ENCODE measurements at places on chromosomes 11 and 22.
A peak's percentile ranks its signal among the peaks of the same experiment; 100 is the strongest.

GRCh38 chr11:18522388-18522787 lies 4.4 kb downstream of the TSG101 start:
- DNase-seq = no peak

DNA sequence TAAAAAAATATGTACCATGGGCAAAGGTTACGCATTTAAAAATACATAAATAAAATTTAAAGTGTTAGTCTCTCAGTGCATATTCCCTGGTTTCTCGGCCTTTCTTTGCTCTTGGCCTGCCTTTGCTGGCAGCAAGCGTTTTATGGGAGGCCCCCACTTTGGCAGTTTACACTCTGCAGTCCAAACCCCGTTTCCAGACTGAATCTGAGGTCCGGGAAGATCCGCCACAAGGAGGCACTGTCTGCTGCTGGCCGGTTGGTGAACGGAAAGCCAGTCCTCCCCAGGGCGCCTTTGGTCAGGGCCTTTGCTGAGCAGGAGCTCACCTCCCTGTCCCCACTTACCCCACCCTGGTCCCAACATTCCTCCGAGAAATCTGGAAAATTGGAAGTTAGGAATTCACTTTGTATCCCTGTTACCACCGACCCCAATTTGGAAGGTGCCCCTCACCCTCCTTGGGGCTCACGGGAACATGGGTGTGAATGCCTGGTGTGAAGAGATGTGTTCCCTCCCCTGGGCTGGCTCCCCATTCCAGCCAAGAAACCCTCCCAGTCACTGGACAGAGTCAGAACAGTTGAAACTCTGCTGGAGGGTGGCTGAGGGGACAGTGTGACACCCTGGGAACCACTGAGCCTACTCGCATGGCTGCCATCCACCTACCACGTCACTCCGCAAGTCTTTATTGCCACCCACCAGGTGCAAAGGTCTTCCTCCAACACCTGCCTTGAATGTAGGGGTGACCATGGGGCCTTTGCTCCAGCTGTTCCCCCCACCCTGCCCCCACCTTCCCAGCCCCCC lies 9.4 kb upstream of the SF1 start:
- DNase-seq = peak; percentile 37

GRCh38 chr22:19349778-19350475 lies 58.4 kb upstream of the CLTCL1 start:
- DNase-seq = no peak

DNA sequence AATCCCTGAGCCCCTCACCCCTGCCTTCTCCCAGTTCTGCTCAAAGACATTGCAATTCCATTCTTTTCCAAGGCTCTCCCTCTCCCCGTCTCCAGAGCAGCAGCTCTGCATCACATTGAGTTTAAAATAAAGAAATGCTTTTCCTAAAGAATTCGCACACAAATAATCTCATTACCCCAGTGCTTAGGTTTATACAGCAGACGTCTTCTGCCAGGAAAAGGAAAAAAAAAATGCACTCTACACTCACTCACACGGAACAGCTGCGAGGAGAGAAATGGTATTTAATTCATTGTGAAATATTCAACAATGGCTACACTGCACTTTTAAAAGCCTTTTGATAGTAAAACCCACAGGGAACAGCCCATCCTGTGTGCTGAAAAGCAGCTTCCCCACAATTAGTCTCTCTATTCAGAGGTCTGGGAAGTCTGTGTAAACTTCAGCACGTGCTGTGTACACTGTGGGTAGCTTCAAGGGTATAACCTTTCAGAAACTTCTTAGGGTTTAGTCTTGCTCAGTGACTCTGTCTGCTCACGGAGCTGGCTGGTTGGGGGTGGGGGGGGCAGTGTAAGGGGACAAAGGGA lies 42.8 kb downstream of the ETS1 start:
- no peak for DNase-seq

DNA sequence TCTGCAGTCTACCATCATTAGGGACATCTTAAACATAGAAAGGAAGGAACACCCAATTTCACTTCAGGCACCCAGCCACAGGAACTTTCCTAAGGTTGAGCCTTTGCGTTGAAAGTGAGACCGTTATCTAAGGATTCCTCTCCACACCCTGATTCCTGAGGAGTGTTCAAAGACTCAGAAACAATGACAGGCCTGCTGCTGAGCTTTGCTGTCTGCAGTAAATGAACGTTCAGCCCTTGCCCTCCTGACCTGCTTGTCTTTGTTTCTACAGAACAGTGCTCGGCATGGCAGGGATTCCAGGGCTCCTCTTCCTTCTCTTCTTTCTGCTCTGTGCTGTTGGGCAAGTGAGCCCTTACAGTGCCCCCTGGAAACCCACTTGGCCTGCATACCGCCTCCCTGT lies 7.0 kb downstream of the PRSS23 start:
- no peak for DNase-seq

GRCh38 chr11:73423506-73423905 lies 47.3 kb downstream of the RELT start:
- no peak for DNase-seq

Data from NCI-H446 (cell line).